ENCODE measurements at places on chromosomes 1 and 21.

GRCh38 chr21:42847051-42847707 is 32.2 kb downstream of the WDR4 start:
- DNase-seq: no peak

GRCh38 chr1:205879974-205880373 is 30.0 kb upstream of the PM20D1 start:
- DNase-seq: no peak

GRCh38 chr1:23557471-23558124 is 1.7 kb downstream of the ID3 start:
- DNase-seq: no peak

GRCh38 chr1:86207323-86207722 is 50.8 kb upstream of the COL24A1 start:
- DNase-seq: no peak

DNA sequence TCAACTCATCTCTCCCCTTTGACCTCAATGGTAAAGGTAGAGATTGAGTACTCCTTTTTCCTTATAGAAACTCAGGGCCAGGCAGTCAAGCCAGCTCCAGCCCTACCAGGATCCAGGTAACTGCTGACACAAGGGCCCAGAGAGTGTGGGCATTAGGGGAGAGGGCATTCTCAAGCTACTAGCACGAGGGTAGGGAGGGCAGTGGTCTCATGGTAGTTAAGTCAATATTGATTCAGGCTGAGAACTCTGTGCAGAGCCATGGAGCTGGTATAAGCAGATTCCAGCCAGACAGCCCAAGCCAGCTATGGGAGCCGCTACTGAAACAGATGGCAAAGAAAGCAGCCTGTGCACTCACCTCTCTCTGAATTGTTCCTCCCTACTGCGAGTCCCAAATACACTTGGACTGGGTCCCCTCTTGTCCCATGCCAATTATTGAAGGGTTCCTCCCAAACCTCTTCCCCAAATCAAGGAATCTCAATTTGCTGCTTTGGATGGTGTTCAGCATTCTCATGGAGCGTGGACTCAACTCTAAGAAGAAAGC is 2.8 kb downstream of the PI4KB start:
- no peak for DNase-seq

DNA sequence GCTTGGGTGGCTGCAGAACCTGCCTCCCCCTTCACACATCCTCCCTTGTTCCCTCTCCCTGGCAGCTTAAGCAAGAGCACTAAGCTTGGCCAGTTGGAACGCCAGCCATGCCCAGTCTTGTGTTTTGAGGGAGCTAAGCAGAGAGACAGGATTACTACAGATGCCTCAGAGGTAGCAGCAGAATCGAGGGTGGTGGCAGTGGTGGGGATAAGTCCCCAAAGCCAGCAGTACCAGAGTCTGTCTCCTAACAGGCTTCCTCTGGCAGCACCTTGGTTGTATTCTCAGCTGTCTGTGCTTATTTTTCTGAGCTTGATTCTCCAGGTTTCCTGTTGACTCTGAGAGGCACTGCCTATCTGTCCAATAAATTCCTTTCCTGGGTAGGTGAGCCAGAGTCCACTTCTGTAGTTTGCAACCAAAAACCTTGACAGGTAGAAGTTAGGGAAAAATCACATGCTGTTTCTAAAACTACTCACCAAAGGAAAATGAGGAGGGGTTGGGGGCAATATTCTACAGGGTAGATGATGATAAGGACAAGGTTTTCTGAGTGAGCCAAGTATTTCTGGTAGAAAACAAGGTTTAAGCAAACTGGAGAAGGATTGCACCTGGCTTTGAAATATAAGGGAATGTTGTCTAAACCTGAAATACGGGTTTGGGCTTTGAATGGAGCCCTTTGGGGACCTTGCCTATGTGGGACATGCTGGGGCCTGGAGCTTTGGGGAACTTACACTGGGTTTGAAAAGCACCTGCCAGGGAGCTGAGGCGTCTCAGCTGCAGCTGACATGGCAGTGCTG is 100.8 kb downstream of the PBX1 start:
- no peak for DNase-seq

DNA sequence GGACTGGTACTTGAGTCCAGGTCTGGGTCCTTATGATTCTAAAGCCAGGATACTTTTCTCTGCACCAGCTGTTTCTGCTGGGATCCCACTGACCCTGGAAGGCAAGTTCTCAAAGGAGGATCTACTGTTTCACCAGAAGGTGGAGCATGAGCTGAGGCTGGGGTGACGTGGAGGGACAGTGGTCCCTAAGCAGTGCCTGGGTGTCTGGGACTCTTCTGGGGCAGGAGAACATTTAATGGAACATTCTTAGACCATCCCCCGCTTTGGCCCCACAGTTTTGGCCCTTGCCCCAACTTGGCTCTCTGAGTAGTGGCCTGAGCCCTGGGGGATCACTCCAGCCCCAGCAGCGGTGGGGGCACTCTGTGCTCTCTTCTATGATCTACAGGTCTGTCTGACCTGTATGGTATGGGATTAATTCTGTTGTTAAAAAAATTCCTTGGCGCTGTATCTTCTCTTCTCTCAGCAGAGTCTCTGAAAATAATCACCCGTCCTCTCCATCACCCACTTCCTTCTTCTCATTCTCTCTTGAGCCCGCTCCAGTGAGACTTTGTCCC is 60.3 kb upstream of the CSF3R start:
- no peak for DNase-seq

GRCh38 chr1:17579951-17580939 is 40.7 kb downstream of the ARHGEF10L start:
- DNase-seq: no peak

- DNase-seq: no peak
These were observed 532 bp upstream of the FAM177B start for GRCh38 chr1:222736470-222736869.

- DNase-seq: no peak
These were observed 42.0 kb downstream of the COLGALT2 start for GRCh38 chr1:183995322-183996039.

GRCh38 chr1:20242890-20243479 is 47.7 kb upstream of the VWA5B1 start:
- no peak for DNase-seq

- DNase-seq: no peak
These were observed 26.1 kb downstream of the CD58 start for GRCh38 chr1:116544588-116545358.
